Ascending aorta (tissue), 2 donors: ENCODE measurements at places on chromosomes 11 and 22. TPM values are rescaled to one million over a fixed set of nuclear protein-coding genes. Genes with fewer than 3 reads are reported as not detected.

TBX10 gene
- not detected for total RNA-seq

DNA sequence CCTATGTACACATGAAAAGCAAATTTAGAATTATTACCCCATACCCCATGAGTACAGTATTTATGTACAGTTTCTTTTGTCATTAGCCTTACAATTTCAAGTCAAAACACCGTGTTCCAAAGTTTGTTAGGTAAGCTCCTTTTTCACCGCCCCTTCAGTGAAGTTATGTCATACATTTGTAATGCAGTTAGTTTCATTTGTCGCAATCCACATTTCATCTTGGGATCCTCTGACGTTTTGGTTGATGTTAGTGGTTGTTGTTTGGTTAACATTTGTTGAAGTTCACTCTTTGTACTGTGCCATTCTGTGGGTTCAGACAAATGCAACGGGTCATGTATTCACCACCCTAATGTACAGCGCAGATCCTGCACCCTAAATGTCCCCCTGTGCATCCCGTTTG is 45.2 kb downstream of the ARHGEF12 start:
- DNase-seq, result no peak

CHID1 gene
- total RNA-seq, result 69.4 TPM

- DNase-seq, result no peak
Observed at GRCh38 chr22:27879923-27880322, 39.1 kb downstream of the PITPNB start.

DNA sequence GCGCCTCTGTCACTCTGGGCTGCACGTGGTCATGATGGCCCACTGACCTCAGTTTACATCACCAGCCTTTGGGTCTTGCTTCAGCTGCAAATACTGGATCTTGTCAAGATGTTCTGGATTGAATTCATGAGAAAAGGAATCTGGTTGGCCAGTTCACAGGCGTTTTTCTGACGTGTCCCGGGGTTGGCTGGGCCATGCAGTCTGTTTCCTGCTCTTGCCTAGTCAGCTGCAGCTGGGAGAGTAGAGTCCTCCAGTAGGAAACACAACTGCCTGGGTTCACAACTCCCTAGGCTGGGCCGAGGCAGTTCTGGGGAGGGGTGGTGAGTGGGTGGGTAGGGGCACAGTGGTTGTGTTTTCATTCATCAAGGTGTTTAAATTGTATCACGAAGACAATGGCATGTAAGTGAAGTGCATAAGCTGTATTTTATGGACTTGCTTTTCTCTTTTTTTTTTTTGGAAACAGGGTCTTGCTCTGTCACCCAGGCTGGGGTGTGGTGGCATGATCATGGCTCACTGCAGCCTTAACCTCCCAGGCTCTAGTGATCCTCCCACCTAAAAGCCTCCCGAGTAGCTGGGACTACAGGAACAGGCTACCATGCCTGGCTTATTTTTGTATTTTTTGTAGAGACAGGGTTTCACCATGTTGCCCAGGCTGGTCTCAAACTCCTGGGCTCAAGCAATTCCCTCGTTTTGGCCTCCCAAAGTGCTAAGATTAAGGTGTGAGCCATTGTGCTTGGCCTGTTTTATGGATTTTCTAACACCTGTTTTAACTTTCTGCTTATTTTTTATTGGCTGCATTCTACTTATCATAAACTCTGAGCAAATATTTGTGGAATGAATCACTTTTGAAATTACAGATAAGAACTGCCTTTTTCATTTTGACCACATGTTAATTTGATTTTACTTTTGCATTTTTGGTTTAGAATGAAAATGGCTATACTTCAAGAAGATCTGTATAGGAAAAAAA is 54.0 kb upstream of the PITPNB start:
- no peak for DNase-seq

NXPE4 gene
- total RNA-seq, result not detected

DNA sequence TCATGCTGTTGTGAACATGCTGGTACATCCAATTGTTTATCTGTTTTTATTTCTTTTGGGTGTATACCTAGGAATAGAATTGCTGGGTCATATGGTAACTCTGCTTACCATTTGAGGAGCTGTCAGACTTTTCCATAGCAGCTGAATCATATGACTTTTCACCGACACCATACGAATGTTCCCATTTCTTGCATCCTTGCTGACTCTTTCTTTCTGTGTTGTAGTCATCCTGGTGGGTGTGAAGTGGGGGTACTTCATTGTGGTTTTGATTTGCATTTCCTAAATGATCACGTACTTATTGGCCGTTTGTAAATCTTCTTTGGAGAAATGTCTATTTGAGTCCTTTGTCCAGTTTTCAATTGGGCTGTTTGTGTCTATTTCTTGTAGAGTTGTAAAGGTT is 26.5 kb downstream of the ATXN10 start:
- no peak for DNase-seq

CHADL gene
- total RNA-seq, result not detected

- no peak for DNase-seq
Observed at GRCh38 chr11:43913829-43914380, 28.5 kb upstream of the C11orf96 start.

LRRC56 gene
- not detected for total RNA-seq

- no peak for DNase-seq
Observed at GRCh38 chr22:42646569-42647525, 2.3 kb downstream of the CYB5R3 start.

GRCh38 chr11:112666253-112666652 is 295.0 kb upstream of the NCAM1 start:
- DNase-seq, result no peak

GALNT18 gene
- total RNA-seq, result 53.5 TPM

DNA sequence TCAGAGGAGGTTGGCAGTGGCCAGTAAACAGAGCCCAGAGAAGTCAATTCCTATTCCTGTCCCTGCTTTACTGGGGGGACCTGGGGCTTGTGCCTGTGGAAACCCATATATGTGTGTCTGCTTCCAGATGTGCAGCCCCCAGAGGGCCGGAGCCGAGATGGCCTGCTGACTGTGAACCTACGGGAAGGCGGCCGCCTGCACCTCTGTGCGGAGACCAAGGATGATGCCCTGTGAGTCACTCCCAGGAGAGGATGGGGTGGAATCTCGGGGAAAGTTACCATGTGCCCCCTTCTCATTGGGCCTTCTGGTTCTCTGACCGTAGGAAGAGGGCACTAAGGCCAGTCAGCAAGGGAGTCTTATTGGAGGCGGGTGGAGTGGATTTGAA is 5.3 kb downstream of the PLEKHB1 start:
- DNase-seq, result no peak

PGA5 gene
- total RNA-seq, result 2.0 TPM

HMBS gene
- 82.8 TPM for total RNA-seq

OR52I2 gene
- not detected for total RNA-seq

GRCh38 chr11:79050786-79051185 is 390.0 kb downstream of the TENM4 start:
- DNase-seq, result no peak

DNA sequence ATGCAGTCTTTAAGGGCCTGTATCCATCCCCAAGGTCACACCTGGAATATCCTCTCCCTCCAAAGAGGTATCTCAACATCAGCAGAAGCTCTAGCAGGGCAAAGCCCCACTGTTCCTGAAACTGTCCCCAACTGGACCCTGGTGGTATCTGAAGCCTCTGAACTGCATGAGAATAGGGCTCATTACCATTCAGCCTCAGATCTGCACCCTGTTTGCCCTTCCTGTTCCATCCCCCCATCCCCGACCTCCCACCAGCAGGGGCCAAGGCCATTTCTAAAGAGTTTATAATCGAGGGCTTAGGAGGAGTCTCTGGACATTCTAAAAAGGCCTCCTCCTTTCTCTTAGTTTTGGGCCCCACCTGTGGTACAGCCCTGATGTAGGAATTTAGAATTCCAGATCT is 74.0 kb upstream of the THY1 start:
- no peak for DNase-seq

GRCh38 chr11:126224647-126225294 is 13.2 kb downstream of the FAM118B start:
- DNase-seq, result no peak

GRCh38 chr11:7604331-7604955 is 68.9 kb downstream of the CYB5R2 start:
- no peak for DNase-seq

- no peak for DNase-seq
Observed at GRCh38 chr11:77055101-77055561, 11.6 kb upstream of the CAPN5 start.

DNA sequence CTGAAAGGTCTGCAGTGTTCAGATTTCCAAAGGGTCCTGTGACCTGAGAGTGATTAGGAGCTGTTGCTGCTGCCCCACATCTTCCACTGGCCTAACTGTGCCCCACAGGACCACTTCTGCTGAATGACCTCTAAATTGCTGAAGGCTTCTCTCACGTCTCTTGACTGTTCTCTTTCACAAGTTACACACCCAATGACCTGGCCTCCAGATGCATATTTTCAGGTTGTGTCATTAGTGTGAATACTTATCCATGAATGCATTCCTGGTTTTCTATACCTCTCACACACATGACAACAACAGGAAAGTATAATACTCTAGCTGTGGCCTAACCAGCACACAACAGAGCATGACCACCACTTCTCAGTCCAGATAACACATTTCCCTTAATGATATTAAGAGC is 15.4 kb downstream of the PRR14L start:
- no peak for DNase-seq

ABTB2 gene
- total RNA-seq, result 7.9 TPM

GRCh38 chr11:62534779-62535545 is 11.6 kb downstream of the AHNAK start:
- DNase-seq, result no peak

CRYBB2 gene
- total RNA-seq, result not detected

TMEM86A gene
- total RNA-seq, result 4.8 TPM

DNA sequence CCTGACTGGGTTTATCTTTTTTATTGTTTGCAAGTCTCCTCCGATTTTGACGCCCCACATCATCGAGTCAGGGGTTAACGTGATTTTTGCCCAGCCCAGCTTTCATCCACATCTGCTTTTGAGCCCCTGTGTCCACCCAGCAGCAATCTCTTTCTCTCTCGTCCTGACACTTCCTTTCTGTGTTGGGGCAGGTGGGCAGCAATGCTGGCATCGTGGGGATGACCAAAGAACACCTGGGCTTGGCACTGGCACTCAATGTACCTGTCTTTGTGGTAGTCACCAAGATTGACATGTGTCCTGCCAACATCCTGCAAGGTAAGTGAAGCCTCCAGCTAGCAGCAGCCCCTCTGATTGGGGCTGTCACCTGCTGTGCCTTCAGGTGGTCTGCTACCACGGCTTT is 15.8 kb downstream of the GTPBP1 start:
- DNase-seq, result no peak

DNA sequence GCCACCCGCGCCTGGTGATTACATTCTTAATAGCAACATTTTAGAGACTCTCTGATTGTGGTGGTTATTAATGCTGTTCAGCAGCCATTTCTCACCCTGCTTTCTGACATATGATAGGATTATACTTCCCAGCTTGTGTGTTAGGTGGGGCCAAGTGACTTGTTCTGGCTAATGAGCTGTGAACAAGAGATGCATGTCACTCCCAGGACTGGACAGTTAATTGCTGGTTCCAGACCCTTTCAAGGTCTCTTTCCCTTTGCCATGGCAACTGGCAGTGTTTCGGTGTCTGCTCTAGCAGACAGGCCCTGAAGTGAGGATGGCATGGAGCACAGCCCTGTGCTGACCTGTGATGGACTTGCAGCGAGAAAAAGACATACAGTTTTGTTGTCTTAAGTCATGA is 8.9 kb upstream of the PTPRJ start:
- no peak for DNase-seq

DNA sequence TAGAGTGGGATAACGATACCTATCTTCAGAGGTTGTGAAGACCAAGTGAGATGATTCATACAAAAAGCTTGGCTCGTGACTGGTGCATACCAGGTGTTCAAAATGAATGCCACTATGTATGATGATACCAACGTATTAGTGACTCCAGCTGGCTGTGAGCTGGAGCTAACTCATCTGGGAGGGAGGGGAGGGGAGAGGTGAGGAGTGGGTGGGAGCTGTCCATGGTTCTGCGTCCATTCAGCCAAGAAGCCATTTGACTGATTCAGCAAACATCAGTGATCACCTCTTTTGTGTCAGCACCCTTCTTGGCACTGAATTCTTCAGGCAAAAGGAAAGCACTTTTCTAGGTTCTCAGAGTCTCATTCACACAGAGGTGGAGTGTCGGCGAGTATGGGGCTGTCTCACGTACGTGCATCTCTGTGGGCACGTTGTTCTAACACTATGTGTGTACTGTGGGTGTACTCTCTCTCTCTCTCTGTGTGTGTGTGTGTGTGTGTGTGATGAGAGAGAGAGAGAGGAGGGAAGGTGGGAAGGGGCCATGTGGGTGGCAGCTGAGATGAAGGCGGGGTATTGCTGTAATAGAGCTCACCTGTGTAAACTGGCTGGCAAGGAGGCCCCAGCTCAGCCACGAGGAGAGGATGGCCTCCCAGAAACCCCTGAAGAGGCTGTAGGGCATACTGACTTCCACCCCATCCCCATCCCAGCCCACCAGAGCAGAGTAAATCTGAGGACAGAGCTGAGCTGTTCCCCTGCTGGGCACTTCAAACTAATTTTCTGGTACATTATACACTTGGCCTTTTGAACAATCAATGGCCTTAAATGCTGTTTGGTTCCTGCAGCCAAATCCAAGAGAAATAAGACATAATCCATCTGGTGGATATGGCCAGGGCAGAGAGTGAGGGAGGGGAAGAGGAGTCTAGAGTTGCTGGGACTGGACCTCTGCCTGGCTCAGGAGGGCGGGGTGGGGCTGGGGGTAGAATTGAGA is 96.1 kb upstream of the THY1 start:
- DNase-seq, result no peak

GRCh38 chr11:65125197-65126056 is 3.3 kb downstream of the MRPL49 start:
- DNase-seq, result no peak

- no peak for DNase-seq
Observed at GRCh38 chr11:115446214-115446613, 58.0 kb downstream of the CADM1 start.

GRCh38 chr11:77400775-77401449 is 73.0 kb downstream of the PAK1 start:
- DNase-seq, result no peak

DNA sequence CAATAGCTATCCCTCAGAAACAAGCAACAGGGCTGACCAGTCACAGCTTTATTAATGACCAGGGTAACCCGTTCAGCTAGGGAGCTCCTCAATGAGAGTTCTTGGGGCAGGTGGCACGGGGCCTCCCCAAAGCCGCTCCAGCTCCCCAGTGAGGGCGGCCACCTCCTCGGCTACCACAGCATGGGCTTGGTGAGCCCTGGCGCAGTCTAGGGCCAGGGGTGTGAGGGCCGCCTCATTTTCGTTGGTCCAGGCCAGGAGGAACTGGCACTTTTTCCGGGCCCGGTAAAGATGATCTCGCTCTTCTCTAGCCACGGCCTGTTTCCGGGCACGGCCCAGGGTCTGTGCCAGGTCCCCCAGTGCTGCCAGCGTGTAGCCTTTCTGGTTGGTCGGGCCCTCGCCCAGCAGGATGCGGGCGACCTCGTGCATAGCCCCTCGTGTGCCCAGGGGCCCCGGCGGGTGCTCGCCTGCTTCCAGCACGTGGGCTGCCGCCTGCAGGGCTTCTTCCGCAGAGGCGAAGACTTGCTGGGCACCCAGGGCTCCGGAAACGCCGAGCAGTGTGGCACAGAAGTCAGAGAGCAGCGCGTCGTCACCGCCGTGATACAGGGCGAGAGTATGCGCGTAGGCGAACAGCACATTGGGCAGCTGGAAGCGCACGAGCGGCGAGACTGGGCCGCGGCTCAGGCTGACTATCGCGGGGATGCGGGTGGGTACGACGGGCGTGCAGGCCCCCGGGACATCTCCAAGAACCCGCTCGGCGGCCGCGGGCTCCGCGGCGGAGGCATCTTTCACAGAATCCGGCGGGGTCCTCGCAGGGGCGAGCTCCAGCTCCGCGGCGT is 913 bp downstream of the ZNHIT2 start:
- DNase-seq, result no peak

PYGM gene
- total RNA-seq, result 13.9 TPM

SMTNL1 gene
- not detected for total RNA-seq
